Cortex of kidney (tissue), 1 donor: ENCODE measurements at places on chromosomes 2 and 18.

- no peak for DNase-seq
Observed at GRCh38 chr2:115374981-115375380, 932.5 kb downstream of the DPP10 start.

- DNase-seq = no peak
Observed at GRCh38 chr18:26482569-26482968, 65.8 kb downstream of the KCTD1 start.

- DNase-seq = no peak
Observed at GRCh38 chr2:209445485-209445884, 21.6 kb downstream of the MAP2 start.

DNA sequence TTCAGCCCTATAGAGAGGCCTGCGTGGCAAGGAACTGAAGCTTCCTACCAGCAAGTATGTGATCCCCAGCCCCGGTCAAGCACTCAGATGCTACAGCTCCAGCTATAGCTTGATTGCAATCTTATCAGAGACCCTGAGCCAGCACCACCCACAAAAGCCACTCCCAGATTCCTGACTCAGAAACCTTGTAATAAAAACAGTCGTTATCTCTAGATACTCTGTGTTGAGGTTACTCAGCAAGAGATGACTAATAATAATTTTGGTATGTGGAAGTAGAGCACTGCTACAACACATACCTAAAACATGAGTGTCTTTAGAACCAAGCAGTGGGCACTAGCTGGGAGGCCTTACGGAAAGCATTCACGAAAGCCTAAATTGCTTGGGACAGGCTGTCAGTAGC is 216.9 kb downstream of the UXS1 start:
- no peak for DNase-seq

GRCh38 chr2:20190876-20191713 is 33.8 kb downstream of the SDC1 start:
- DNase-seq = no peak

GRCh38 chr2:222000326-222000725 is 298.5 kb downstream of the PAX3 start:
- no peak for DNase-seq

GRCh38 chr2:12555012-12555645 is 161.6 kb upstream of the TRIB2 start:
- DNase-seq = no peak

DNA sequence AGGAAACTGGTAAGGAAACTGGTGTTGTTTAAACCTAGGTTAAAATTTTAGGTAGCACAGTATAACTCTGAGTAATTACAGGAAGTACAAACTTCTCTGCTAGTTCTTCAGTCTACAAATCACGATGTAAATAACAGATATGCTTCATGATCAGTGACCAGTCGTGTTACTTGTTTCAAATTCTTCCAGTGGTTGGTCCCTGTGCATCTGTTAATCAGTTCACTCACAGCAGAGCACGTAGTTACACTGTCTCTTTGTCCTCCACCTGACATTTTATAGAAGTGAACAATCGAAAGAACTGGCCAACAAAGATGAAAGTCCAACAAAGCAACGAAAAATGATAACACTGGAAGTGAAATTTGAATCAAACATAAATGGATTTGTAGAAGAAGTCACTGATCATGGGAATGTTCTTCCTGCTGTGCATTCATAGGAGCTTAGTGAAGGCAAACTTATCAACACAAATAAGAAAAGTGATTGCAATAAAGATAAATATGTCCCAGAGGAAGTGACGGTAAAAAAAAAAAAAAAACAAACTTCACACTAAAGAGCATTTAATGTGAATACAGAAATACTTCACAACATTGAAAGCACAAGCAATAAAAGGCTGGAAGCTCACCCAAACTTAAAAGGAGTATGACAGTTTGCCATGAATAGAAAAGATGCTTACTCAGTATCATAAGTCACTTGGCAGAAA is 7.0 kb downstream of the EIF2AK2 start:
- DNase-seq = no peak

DNA sequence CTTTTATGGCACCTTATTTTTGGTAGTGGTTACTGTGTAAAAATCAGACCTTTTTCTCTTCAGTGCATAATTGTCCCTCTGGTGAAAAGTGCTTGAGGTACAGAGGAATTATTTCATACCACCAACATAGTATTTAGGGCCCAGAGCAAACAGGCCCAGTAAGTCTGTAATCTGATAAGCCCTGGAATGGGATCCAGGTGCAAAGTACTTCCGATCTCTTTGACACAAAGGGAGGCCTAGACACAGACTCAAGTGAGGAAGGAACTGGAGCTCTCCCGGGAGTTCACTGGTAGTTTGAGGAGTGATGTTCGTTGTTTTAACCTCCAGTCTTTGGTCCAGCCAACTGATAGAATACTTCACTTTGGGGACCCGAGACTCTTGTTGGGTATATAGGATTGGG is 57.4 kb downstream of the RAB31 start:
- no peak for DNase-seq

DNA sequence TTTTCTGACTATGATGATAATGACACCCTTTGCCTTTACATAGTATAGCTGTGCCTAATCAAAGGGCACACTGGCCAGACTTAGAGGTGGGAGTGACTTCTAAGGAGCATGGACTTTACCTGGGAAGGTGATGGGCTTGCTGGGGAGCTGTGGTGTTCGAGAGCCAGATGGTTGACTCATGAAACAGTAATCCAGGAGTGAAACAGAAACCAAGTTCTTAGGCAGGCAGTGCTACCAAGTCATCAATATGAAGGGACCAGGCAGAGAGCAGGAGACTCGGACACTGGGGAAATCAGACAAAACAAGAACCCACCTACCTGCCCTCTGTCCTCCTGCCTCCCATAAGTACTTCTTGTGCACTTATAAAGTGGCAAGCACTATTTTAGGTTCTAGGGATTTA is 430.4 kb downstream of the DLGAP1 start:
- DNase-seq = no peak

DNA sequence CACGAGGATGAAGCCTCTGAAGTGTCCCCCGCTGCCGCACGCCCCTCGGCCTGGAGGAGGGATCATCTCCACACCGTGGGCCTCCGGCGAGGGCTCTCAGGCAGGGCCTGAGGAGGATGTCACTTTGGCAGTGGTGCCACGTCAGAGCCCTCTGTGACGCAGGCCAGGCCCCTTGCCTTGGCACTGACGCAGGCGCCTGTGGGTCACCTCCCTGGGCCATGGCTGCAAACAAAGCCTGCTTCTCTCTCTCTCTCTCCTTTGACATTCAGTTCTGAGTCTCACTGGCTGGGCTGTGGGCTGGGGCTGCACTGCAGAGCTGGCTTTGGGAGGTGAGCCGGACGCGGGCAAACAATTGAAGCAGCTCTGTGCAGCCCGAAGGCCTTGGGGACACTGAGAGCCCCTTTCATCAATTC is 273.7 kb downstream of the TWIST2 start:
- DNase-seq = no peak

GRCh38 chr2:59816075-59816474 is 737.4 kb downstream of the BCL11A start:
- no peak for DNase-seq

GRCh38 chr2:237590272-237591140 is at the start of gene RAB17:
RAB17 (minus strand) TSS chr2:237590734; CDS start chr2:237586154, 4,580 bp downstream.
- DNase-seq = no peak

DNA sequence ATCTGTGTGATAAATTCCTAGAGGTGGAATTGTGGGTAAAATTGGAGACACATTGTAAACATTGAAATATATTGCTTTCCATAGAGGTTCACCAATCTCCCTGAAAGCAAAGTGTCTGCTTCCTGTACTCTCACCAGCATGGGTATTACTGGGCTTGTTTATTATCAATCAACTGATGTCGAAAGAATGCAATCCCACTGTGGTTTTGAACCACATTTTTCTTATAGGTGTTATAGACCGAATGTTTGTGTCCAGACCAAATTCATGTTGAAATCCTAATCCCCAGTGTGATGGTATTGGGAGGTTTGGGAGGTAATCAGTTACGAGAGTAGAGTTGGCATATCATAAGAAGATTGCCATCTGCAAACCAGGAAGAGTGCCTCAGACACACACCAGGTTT is 1212.4 kb downstream of the LRP1B start:
- DNase-seq = no peak

DNA sequence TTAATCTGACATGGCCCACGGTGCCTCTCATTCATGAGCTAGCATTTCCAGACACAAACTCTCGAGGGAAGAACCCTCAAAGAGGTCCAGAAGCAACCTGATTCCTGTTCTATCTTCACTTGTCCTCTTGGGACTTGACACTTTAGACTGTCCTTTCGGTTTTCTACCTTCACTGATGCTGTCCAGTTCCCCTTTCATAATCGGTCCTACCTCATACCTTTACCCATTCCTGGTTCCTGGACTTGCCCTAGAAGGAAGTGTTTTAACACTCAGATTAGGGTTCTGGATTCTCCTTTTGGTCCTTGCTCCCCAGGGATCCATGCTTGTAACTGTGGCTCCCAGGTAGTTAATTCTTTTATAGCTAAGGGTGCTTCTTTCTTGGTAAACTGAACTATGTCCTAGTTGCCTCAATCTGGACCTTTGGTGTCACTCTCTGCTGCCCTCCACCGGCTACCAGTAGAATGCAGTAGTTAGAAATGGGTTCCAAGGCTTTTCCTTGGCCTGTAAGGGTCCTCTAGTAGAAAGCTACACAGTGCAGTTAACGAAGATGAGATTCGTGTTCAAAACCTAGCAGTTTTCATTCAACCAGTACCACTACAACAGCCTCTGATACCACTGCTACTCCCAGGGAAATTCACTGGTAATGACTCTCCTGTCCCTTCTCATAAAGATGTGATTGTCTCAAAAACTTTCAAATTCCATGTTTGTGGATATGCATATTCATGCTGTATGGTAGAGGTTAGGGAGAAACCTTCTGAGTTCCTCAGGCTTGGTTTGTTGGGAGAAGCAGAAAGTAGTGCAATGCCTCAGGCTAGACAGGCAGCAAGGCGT is 178.1 kb upstream of the CYP26B1 start:
- DNase-seq = no peak

GRCh38 chr2:238851761-238852160 is 3.9 kb downstream of the TWIST2 start:
- DNase-seq = no peak

DNA sequence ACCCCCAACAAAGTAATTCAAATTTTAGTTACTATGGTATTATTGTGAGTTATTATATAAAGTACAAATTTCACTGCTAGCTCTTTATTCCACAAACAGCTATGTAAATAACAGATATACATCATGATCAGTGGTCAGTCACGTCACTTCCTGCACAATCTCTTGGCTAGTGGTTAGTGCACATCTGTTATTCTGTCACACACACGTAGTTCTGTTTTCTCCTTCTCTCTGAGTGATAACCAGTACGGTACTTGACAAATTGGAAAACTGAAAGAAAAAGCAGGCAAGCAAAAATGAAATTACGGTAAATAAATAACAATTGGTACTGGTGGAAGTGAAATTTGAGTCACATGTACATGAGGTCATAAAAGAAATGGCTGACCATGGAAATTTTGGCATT is 728.7 kb downstream of the CCDC85A start:
- no peak for DNase-seq

DNA sequence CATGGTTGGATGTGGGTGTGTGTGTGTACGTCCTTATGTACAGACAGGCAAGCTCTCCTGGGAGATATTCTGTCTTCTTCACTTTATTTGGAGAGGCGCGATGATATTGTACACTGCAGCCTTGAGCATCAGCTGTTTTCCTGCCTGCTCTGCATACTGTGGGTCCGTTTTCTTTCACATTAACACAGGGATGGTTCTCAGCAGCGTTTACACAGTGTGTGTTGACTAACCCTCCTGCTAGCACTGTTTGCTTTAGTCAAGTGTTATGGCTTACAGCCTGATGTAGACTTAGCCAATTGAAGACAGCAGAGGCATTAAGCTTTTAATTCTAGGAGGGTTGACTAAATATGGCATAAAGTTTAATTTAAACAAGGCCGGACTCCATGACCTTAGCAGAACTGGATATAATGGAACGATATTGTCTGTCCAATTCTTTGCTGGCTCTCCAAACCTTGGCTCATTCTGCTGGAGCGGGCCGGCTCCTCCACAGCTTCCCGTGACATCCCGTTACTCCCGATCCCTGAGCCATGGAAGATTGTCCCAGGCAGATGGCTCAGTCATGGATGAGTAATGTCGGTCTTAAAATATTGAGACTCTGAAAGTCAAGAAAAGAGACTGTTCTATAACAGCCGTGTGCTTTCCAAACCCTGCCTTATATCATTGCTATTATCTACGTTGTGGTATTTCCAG is 134.7 kb downstream of the TPGS2 start:
- no peak for DNase-seq

GRCh38 chr2:68905116-68905515 is 33.9 kb upstream of the BMP10 start:
- DNase-seq = no peak

DNA sequence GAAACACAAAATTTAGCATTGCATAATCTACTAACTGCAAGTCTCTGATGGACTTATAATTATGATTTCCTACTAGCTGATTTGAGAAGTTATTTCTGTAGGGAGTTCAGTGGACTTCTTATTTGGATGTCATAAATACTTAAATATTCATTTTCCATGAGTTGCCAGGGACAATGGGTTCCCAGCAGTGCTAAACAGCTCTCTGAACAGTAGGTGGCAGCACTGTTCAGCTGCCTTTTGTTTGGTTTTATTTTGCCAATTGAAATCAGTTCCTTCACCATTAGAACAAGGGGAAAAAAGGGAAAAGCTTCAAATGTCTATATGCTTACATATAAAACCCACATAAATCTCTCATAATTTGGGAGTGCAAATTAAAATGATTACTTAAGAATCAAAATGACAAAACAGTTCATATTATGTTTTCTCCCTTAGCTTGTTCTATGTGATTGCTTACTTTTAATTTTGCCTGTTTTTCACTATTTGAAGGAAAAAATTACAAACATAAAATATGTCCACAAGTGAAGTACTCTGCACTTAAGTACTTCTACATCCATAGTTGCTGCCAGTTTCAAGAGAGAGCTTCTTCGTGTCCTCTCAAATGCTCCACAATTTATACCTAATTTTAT is 898.9 kb downstream of the CPS1 start:
- DNase-seq = no peak

DNA sequence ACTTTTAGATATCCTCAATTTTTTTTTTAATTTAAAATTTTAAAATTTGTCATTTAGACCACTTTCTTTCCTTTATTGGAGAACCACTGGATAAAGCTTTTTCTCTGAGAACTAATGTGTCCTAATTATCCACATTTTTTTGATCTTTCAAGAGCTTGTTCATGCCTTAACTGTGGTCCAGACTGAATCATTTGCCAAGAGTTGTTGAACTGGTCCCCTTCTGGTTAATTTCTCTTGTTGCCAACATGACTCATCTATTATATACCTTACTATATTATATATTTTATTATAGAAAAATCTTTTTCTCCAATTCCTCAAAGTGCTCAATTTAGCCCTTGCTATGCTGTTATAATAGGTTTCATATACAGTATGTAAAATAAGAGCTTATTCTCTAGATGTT is 53.1 kb upstream of the TMEM87B start:
- DNase-seq = no peak

DNA sequence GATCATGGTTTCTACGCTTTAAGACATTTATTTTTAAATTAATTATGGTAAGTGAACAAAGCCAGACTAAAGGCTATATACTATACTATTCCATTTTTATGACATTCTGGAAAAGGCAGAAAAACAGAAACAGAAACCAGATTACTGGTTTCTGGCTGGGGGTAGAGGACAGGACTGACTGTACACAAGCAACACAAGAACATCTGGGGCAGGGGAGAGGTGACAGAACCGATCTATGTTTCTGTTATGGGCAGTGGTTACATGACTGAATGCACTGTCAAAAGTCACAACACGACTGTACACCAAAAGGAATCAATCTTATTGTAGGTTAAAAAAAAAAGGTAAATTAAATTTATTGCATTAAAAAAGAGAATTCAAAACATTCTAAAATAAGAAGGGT is 64.7 kb downstream of the PTPN2 start:
- DNase-seq = no peak
